ENCODE measurements at places on chromosomes 3 and 15.

- no peak for DNase-seq
These were observed 20.3 kb upstream of the PTPN9 start for GRCh38 chr15:75599401-75599800.

DNA sequence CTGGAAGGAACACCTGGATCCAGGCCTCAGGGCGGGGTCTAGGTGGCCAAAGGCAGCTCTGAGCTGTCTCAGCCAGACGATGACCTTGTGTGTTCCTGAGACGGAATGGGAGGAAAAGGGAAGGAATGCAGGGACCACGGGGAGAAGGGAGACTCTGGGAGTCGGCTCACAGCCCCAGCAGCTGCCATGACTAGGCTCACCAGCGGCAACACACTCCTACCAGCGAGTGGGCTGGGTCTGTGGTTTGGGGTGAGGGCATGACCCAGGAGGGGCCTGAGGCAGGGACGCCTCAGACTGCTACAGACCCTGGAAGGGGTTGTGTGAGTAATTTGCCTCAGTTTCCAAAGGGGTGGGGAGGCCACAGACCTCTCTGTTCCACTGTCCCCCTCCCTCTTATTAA, 19.8 kb downstream of the IQSEC1 start:
- DNase-seq = no peak

DNA sequence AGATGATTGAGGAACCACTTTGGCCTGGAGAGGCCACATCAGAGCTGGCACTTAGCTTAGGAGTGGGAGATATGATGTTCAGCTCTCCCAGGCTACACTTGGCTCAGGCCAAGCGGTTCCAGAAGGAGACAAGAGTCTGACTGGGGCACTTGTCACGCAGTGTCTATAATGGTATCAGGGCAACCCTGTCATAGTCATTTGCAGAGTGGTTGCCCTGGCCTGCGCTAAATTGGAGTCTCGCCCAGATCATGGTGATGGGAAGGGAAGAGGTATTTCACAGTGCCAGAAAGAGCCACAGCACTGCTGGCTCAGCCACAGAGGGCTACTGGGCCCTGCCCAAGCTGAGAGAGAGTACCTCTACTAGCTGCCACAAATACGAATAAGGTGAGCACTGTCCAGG, 186.9 kb upstream of the CRBN start:
- no peak for DNase-seq

- no peak for DNase-seq
These were observed 105.9 kb upstream of the ARHGEF26 start for GRCh38 chr3:154015307-154015706.

DNA sequence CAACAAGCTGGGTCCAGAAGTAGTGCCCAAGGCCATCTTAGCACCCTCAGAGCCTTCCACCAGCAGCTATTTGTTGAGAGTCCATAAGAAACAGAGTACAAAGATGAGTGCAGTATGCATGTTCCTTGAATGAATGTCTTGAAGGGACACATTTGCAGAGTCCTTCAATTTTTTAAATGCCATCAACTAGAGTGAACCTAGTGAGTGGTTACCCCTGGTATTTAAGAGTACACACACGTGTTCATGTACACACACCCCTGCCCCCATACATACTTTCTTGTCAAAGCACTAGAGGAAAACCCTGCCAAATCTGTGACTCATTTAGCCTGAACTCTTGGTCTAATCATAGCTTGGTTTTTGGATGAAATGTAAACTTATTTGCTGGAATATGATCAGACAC, 84.5 kb upstream of the GALNT15 start:
- no peak for DNase-seq

GRCh38 chr3:53989451-53989850, 97.8 kb upstream of the SELENOK start:
- no peak for DNase-seq

GRCh38 chr3:43994657-43995546, 246.8 kb upstream of the TOPAZ1 start:
- DNase-seq = no peak

DNA sequence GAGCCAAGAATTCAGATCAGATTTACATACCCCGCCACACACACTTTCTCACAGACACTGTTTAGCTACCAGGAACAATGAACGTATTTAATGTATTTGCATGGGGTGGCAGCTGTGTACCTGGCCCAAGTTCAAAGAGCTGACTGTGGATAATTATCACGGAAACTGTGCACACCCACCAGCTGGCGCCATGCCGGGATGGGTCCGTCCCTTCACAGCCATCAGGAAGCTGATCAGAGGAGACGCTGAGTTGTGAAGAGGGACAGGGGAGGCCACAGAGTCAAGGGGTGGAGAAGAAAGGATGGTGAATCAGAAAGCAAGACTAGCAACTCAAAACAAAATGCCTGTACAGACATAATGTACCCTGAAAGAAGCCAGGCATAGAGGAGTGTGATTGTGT, 13.1 kb upstream of the PLA2G4D start:
- no peak for DNase-seq

DNA sequence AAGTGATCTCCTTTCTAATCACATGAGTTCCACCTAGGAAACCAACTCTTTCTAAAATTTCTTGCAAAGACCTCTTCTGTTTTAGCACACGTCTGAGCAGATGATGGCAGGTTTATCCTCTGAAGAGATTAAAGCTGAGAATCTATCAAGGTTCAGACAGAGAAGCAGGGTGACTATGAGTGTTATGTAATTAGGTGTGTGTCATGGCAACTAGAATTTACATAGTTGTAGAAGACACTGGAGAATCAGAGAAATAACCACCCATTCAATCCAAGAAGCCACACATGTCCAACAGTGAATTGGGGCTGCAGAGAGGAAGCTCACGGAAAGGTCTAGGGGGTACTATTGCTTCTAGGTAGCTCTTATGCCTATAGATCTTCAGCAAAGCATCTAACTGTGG, 600.5 kb downstream of the PYDC2 start:
- no peak for DNase-seq

DNA sequence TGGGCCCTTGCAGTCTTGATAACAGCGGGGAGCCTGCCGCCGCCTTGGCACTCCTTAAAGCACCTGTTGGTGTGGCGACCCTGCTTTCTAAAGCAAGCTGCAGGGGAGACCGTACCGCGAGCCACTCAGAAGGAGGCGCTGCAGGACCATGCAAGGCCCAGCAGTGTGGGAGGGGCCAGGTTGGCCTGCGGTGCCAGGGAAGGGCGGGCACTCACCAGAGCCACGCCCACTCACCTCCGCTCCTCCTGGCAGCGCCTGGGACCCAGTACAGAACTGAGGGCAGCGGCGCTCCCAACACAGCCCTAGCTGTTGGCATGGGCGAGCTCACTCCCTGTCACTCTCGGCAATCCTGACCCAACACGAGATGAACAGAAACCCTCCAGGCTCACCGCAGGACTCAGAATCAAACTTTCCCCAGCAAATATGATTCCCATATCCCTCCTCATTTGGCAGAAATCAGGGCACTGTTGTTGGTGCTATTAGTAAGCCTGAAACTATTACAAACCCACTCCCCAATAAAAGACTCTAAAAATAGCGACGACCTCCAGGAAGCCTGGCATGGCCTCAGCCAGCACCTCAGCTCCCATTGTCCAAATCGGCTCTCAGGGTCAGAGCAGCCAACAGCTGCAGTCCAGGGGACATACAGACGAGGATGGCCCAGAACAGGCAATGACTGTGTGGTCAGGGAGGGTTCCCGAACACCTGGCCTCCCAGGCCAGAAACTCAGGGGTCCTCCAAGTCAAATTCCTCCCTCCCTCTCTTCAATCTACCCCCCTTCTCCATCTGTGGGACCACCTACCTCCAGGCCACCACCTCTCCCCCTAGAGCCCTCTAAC, 77.2 kb downstream of the TBC1D2B start:
- peak; percentile 52 for DNase-seq

Data from activated CD4-positive, CD25-positive, alpha-beta regulatory T cell (primary cell).